Type B pancreatic cell (in vitro differentiated cells): ENCODE measurements at places on chromosomes 7 and 10. TPM values are rescaled to one million over a fixed set of nuclear protein-coding genes. Genes with fewer than 3 reads are reported as not detected.

Gene PLXNA4
- 1.6 and 13.6 TPM in 2 replicates for total RNA-seq

Gene OR6V1
- not detected in 2 replicates for total RNA-seq

Gene CPA2
- total RNA-seq = 16.3 and 19.8 TPM in 2 replicates

Gene PLAU
- total RNA-seq = 3.5 and 5.5 TPM in 2 replicates

Gene PRLHR
- 2.6 and 3.3 TPM in 2 replicates for total RNA-seq

Gene PODXL
- 25.5 and 44.1 TPM in 2 replicates for total RNA-seq

Gene GATA3
- total RNA-seq = 18.5 and 71.4 TPM in 2 replicates

Gene CNPY1
- total RNA-seq = not detected in 2 replicates

Gene FAM25A
- total RNA-seq = not detected in 2 replicates
